ENCODE measurements at places on chromosomes 11 and 22.

DNA sequence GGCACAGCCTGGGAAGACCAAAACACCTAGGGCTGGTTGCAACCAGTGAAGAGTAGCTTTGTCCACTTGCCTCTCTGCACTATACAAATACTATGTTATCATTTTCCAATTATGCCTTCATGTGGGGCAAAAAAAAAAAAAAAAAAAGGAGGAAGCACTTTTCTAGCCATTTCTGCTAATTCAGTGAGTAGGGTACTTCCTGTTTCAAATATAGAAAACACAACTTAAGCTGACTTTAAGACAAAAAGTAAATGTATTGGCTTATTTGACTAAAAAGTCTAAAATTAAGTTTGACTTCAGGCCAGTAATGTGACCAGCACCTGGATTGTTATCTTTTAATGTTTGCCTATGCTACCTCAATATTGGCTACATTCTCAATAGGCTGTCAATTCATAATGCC, 15.3 kb downstream of the CCDC73 start:
- DNase-seq: no peak

DNA sequence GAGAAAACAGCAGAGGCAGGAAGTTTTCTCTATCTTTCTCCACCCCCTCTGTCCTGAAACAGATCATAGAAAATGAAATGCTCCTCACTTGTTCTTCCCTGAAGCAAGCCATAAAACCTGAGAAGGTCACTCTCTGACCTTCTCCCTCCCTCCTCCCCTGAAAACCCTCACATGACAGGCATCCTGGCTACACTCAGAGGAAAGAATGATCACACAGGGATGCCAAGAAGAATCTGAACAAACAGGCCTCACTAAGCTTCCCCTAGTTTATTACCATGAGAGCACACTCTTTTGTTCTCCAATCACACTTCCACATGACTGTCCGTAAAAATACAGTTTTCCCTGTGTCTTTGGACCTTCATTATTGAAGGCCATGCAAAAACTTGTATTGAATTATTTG, 300.1 kb downstream of the BUD13 start:
- no peak for DNase-seq

GRCh38 chr11:16817351-16817750, 78.9 kb downstream of the C11orf58 start:
- no peak for DNase-seq

- no peak for DNase-seq
Observed at GRCh38 chr11:123684601-123685000, 30.2 kb upstream of the SCN3B start.

Measured in activated T-cell treated with anti-CD3 and anti-CD28 coated beads, Interleukin-2, amount 50 U/mL, for 72 hours (primary cell).